Foreskin keratinocyte (primary cell): ENCODE measurements at places on chromosomes 2 and 18. TPM values are rescaled to one million over a fixed set of nuclear protein-coding genes. Genes with fewer than 3 reads are reported as not detected.

DNA sequence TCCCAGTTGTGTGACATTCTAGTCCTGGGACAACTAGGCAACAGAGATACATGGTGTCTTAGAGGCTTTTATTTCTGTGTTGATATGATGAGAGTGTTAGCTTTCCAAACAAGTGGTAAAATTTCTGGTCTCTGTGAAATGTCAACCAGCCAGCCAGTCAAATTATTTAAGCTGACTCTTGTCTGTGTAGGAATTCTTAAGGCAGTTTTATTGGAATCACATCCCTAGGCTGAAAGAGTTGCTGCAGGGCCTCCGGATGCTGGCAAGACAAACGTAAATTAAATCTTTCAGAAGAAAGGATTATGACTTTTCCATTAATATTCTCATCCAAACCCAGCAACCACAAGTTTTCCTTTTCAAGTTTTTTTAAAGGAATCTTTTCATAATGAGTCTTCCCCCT lies 44.6 kb downstream of the SERPINB7 start:
- no peak for DNase-seq

GRCh38 chr2:163474889-163475288 lies 260.9 kb downstream of the FIGN start:
- no peak for DNase-seq

DNA sequence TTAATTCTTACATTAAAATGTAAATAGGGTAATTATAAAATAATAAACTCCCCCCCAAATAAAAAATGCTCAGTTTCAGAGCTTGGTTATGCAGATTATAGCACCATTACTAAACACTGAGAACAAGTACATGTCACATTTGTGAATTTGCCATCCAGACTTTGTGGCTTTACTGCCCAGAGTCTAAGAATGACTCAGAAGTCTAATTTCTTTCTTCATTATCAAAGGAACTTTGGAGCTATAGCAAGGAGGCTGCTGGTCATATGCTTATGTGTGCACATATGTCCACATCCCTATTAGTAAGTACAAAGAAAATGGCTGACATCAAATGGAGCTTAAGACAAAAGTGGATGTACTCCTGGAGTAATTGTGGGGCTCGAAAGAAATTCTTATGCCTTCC lies 248.5 kb upstream of the SESTD1 start:
- no peak for DNase-seq

DNA sequence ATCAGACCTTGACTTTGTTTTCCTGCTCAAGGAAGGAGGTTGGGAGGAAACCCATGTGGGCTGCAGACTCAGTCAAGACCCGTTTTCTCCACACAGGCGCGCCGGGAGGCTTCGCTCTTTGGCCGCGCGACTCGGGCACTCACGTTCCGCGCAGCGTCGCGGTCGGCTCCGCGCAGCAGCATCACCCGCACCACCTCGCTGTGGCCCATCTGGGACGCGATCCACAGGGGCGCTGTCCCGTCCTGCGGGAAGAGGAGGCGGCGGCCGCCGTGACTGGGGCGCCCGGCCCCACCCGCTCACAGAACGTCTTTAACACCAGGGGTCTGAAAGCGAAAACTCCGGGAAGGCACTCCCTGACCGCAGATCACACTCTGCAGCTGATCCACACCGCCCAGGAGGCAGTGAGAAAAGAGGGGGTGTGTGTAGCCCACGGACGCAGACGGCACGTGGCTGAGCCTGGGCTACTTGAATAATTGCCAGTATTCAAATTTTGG lies 33.1 kb upstream of the NPC1 start:
- no peak for DNase-seq

Gene PIEZO2
- polyA plus RNA-seq: not detected in 2 replicates

DNA sequence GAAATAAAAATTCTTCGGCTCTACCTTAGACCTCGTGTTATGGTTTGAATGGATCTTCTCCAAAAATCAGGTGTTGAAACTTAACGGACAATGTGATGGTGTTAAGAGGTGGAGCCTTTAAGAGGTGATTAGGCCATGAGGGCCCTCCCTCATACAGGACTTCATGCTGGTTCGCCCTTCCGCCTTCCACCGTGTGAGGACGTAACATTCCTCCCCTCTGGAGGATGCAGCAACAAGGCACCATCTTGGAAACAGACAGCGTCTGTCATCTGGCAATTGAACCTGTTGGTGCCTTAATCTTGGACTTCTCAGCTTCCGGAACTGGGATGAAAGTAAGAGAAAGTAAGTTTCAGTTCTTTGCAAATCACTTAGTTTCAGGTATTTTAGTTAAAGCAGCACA lies 126.3 kb upstream of the SPRED2 start:
- DNase-seq: no peak

- peak; percentile 7 for DNase-seq
These were observed 84.1 kb downstream of the INO80D start for GRCh38 chr2:206001912-206002311.

Gene TTN
- not detected in 2 replicates for polyA plus RNA-seq

DNA sequence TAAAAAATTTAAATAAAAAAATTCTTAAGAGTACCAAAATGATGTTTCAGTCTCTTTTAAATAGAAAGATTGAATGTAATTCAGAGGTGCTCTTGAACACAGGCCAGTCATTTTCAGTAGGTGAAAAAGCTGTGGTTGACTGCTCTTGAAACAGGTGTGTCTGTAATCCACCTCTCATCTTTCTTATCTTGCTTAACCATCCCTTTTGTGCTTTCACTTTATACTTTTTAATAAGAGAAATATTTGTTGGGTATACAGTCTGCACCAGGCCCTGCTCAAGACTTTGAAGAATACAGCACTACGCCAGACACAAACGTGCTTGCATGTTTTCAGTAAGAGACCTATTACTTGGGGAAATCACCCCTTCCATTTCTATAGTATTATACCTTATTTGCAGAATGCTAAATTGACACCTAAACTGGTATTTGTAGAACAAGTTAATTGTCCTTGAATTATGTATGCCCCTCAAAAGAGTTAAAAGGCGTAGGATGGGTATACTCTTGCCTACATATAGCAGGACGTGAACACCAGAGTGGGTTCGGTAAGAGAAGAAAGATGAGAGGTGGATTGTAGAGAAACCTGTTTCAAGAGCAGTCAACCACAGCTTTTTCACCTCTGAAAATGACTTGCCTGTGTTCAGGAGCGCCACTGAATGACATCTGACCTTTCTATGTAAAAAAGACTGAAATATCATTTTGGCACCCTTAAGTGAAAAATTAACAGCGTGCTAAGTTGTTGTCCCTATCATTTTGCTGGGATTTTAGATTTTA lies 4.0 kb upstream of the RTN4 start:
- no peak for DNase-seq

Gene EPB41L3
- polyA plus RNA-seq: 0.14 and 0.87 TPM in 2 replicates

Gene FOSL2
- polyA plus RNA-seq: 13.6 and 16.9 TPM in 2 replicates

DNA sequence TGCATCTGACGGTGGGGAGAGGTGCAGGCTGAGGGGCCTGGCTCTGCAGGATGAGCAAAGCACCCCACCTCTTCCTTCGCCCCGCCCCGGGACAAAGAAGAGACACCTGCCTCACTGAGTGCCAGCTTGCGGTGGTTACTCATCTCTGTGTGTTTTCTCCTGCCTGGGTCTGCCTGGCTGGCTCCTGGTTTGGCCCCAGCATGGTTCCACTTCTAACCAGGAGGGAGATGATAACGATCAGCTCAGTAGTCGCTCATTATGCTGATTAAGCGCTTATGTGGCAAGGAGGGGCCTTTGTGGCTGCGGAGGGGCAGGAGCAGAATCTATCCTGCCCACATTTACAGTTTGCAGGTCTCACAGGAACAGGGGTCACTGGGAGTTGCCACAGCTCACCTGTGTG lies 68.7 kb upstream of the EDAR start:
- peak; percentile 45 for DNase-seq

DNA sequence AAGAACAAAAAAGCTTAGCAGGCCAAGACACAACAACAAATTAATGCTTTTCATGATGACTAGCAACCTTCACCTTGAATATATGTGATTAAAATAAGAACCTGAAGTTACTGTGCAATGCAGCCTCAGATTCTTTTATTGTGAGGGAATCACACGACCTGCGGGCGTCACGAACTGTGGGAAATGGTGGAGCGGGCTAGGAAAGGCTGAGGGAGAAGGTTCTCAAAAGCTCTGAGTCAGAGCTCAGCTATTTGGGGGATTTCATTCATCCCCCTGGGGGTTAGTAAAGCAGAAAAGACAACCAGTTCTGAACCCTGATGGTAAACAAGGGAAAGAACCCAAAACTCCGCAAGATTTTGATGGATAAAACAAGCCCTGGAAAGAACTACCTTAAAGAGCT lies 89.3 kb upstream of the NCKAP5 start:
- DNase-seq: peak; percentile 66

Gene NBAS
- polyA plus RNA-seq: 24.1 and 27.8 TPM in 2 replicates

DNA sequence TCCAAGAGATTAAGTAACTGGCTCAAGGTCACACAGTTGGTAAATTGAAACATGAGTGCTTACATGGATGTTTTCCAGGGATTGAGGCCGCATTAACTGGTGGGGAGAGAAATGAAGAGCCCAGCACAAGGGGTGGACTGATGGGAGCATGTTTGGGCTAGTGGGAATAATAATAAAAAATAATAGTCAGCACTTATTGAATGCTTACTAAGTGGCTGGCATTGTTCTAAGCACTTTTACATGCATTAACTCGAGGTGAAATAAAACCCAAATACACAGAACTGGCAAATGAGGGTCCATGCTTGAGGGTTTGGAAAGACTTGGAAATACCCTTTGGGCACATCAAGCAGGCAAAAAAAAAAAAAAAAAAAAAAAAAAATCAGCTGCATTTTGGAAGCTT lies 34.0 kb upstream of the CDK5R2 start:
- DNase-seq: no peak

GRCh38 chr18:63317556-63317946 lies 2.0 kb downstream of the BCL2 start:
- DNase-seq: no peak

- no peak for DNase-seq
These were observed 156.5 kb downstream of the SP3 start for GRCh38 chr2:173808718-173809117.

DNA sequence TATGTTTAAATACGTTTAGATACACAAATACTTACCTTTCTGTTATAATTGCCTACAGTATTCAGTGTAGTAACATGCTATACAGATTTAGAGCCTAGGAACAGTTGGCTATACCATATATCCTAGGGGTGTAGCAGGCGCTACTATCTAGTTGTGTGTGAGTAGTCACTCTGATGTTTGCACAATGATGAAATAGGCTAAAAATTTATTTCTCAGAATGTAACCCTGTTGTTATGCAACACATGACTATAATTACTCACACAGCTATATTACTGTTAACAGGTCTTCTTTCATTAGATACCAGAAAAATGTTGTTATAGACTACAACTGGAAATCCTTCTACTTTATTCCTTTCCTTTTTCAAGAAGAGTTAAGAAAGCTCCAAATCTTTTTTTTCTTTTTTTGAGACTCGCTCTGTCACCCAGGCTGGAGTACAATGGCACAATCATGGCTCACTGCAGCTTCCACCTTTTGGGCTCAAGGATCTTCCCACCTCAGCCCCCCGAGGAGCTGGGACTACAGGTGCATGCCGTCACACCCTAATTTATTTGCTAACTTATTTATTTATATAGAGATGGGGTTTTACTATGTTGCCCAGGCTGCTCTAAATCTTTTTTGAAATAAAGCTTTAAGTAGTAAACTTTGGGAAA lies 48.5 kb downstream of the C2orf74 start:
- DNase-seq: peak; percentile 74

Gene IL1F10
- polyA plus RNA-seq: 0.12 TPM in 1 of 2 replicates, not detected in the other

DNA sequence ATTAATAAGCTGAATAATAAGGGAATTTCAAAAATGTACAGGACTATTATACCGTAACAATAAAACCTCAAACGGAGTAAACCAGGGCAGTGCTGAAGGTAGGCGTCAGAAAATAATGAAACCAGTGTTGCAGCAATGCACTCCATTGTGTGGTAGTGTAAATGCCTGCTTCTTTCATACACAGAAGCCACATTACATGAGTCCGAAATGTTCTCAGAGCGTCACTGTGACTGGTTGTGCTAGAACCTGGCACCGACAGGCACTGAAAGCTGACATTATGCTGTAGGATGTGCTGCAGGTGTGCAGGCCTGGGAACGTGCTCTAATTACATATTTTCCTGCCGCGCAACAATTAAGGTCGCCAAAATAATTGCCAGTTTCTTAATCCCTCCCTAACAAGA lies 53.3 kb downstream of the ZEB2 start:
- DNase-seq: no peak

- DNase-seq: peak; percentile 77
These were observed 395.6 kb upstream of the TRIB2 start for GRCh38 chr2:12320991-12321641.

Gene ZBTB7C
- polyA plus RNA-seq: 0.02 TPM in 2 replicates

Gene PLEKHH2
- polyA plus RNA-seq: 0.16 and 0.17 TPM in 2 replicates

DNA sequence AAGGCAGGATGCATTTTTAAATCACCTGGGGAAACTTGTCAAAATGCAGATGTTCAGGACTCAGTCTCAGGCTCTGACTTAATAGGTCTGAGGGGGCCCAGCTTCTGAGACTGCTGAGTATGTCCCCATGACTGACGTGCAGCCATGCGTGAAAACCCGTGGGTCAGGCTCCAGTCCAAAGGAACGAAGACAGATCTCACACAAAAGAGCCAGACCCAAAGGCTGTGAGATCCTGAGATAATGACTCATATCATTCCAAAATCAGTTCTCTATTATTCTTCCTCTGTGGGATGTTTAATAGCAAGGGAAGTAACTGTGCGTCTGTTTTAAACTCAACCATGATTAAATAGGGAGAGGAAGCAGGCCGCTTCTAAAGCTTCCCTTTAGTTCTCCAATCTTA lies 107.4 kb upstream of the ACAA2 start:
- no peak for DNase-seq
